SJCRH30 (cell line): ENCODE measurements at places on chromosomes 1 and 21. TPM values are rescaled to one million over a fixed set of nuclear protein-coding genes. Genes with fewer than 3 reads are reported as not detected.

- no peak for DNase-seq
These were observed 596.5 kb downstream of the MATN1 start for GRCh38 chr1:30126848-30127247.

- DNase-seq: no peak
These were observed 8.3 kb upstream of the C8B start for GRCh38 chr1:56973923-56974742.

The ABCA4 gene
- total RNA-seq: 0.08 TPM in 2 replicates

DNA sequence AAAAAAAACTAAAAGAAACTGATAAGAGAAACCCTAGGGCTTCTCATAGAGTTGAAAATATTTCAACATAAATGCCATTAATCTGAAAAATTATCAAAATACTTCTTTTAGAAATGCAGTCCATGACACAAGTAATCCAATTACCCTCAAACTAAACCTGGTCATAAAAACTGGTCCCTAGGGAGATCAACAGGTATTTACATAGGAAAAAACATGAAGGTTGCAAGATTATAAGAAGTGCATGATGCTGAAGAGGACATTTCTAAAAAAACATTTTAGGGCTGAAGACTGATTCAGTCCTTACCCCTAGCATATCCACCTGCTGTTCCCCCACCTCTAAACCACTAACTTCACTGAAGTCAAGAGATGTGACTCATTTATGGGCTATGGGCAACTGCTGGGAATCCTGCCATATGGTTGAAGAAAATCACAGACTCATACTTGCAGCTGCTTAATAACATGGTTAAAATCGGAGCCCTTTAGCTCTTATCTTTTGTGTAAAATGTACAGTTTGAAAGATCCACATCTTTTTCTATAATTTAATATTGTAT, 131.0 kb upstream of the RUNX1 start:
- peak; percentile 82 for DNase-seq

DNA sequence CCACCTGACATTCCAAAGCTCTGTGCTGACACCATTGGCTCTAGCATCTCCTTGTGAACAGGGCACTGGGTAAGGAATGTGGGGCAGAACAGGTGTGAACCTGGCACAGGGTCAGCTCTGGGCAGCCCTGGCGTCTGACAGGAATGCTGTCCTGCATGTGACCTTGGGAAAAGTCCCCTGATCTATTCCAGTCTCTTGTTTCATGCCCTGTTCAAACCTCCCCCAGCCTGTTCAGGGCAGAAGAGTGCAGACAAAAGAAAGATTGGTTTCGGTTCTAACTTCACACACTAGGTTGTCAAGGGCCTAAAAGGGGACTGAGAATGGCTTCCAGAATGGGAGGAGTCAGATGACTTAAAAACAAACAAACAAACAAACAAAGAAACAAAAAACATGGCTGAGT, 27.6 kb upstream of the SDHB start:
- peak; percentile 34 for DNase-seq

- no peak for DNase-seq
These were observed 64.9 kb downstream of the TAS1R2 start for GRCh38 chr1:18794561-18794960.

The MMEL1 gene
- total RNA-seq: not detected in 2 replicates

The DIO1 gene
- total RNA-seq: not detected in 2 replicates

- no peak for DNase-seq
These were observed 390.2 kb upstream of the POU3F1 start for GRCh38 chr1:38436749-38437148.

DNA sequence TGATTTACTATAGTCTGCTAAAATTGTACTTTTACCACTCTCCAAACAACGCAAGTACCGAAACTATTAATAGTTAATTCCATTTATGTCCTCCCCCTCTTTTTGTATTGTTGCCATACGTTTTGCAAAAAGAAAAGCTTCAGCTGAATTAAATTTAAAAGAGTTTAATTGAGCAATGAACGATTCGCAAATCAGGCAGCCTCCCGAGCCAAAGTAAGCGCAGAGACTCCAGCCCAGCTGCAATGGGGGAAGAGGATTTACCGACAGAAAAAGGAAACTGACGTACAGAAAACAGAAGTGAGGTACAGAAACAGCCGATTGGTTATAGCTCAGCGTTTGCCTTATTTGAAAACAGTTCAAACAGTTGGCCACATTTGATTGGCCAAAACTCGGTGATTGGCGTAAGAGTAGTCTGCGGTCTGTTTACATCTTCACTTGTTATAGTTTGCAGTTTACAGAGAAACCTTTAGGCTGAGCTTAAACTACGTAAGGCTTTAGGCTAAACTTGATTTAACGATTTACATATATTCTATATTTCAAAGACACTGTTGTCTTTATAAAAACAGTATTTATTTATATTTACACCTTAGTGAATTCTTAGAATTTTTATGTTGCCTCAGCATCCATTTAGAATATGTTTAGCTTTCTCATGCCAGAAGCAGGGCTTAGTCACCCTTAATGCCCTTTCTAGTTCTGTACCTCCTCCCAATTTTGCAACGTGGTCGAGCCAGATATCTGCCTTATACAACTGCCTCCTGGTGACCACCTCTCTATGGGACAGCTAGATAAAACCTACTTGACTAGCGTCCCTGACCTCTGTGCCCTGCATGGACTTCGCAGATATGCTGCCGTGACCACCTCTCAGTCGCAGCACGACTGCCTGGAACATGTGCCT, 23.8 kb downstream of the CR1 start:
- DNase-seq: no peak

DNA sequence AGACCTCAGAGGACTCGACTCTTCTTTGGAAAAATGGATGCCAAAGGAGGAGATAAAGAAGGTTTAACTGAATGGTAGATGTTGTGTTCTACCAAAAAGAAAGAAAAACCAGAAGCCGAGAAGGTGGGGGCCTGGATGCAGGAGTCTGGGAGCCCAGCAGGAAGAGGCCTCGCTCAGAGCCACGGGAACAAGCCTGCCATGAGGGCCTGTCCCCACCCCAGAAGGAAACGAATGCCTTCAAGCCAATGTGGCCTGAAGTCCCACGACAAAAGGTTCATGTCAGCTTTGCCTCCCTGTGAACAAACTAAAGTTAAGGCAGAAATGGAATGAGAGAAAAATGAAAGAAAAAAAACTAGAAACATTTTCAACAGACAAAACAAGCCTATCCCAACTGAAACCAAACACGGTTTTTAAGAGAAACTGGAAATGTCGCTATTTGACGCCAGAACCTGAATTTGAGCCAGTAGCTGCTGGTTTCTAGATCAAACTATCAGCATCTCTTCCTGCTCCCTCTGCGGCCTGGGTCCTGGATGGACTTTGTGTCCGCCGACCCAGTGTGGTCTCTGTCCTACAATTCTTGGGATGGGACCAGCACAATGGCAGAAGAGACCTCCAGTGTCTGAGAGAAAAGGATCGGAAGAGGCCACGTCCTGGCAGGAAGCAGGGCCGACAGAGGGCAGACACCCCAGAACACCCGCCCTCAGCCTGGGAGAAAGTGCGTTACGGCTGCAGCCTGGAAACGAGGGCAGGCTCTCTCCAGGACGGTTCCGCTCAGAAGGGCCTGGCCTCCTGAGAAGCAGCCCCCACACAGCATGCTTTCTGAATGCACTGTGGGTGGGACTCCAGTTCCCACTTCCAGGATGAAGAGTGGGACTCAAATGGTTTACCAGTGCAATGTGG, 35.2 kb downstream of the SLC45A1 start:
- no peak for DNase-seq

GRCh38 chr21:27423906-27424595, 457.2 kb upstream of the ADAMTS5 start:
- DNase-seq: no peak

GRCh38 chr1:224173523-224173922, 9.5 kb upstream of the DEGS1 start:
- DNase-seq: no peak

The PGLYRP4 gene
- not detected in 2 replicates for total RNA-seq

The G0S2 gene
- 1.3 and 1.8 TPM in 2 replicates for total RNA-seq

DNA sequence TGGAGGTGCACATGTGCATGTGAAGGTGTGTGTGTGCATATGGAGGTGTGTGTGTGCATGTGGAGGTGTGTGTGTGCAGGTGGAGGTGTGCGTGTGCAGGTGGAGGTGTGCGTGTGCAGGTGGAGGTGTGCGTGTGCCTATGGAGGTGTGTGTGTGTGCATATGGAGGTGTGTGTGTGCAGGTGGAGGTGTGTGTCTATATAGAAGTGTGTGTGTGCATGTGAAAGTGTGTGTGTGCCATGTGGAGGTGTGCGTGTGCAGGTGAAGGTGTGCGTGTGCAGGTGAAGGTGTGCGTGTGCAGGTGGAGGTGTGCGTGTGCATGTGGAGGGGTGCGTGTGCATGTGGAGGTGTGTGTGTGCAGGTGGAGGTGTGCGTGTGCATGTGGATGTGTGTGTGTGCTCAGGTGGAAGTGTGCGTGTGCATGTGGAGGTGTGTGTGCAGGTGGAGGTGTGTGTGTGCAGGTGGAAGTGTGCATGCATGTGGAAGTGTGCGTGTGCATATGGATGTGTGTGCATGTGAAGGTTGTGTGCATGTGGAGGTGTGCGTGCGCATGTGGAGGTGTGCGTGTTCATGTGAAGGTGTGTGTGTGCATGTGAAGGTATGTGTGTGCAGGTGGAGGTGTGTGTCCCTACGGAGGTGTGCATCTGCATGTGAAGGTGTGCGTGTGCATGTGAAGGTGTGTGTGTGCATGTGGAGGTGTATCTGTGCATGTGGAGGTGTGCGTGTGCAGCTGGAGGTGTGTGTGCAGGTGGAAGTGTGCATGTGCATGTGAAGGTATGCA, 13.5 kb downstream of the C1orf74 start:
- no peak for DNase-seq

DNA sequence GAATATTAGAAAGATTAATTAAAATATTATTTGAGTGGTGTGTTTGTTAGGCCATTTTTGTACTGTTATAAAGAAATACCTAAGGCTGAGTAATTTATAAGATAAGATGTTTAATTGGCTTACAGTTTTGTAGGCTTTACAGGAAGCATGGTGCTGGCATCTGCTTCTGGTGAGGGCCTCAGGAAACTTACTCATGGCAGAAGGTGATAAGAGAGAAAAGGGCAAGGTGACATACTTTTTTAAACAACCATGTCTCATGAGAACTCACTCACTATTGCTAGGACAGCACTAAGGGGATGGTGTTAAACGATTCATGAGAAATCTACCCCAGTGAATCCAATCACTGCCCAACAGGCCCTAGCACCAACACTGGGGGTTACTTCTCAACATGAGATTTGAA, 56.7 kb upstream of the RGS21 start:
- no peak for DNase-seq

The UBASH3A gene
- total RNA-seq: not detected in 2 replicates

DNA sequence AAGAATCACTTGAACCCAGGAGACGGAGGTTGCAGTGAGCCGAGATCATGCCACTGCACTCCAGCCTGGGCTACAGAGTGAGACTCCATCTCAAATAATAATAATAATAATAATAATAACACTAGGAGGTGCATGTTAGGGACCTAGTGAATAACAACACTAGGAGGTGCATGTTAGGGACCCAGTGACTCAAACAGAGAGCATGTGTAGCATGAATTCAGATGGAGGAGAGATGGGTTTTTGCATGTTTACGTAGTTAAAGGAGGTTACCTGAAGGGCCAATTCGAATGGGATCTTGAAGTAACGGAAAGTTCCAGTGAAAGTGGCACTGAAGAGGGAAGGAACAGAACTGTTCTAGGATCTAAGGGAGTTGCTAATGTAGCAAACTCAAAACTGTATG, 7.1 kb upstream of the KCNK1 start:
- DNase-seq: no peak

GRCh38 chr1:6273380-6273891, 12.5 kb upstream of the GPR153 start:
- DNase-seq: no peak

GRCh38 chr21:44013380-44014088, 1.4 kb downstream of the TRAPPC10 start:
- peak; percentile 41 for DNase-seq

DNA sequence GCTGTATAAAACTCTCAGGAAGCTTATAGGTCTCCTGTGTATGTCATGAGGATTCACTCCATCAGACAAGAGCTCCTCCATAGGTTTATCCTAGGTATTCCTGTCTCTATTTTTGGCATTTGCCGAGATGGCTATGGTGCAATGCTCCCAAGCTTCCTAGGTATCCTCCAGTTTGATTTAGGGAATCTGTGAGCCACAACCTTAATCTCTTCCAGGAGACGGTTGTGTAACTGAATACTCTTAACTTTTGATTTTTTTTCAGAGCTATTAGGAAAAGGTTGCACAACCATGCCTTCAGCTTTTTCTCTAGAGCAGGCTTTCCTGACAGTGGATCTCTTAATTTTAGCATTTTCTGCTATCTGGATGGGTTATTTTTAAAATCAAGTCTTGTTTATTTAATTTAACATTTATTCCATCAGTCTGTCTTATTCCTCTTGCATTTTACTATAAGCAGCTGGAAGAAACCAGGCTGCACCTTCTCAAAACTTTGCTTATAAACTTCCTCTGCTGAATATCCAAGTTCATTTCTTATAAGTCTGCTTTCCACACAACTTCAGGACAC, 69.4 kb upstream of the BACE2 start:
- DNase-seq: no peak

The OR6K3 gene
- not detected in 2 replicates for total RNA-seq

DNA sequence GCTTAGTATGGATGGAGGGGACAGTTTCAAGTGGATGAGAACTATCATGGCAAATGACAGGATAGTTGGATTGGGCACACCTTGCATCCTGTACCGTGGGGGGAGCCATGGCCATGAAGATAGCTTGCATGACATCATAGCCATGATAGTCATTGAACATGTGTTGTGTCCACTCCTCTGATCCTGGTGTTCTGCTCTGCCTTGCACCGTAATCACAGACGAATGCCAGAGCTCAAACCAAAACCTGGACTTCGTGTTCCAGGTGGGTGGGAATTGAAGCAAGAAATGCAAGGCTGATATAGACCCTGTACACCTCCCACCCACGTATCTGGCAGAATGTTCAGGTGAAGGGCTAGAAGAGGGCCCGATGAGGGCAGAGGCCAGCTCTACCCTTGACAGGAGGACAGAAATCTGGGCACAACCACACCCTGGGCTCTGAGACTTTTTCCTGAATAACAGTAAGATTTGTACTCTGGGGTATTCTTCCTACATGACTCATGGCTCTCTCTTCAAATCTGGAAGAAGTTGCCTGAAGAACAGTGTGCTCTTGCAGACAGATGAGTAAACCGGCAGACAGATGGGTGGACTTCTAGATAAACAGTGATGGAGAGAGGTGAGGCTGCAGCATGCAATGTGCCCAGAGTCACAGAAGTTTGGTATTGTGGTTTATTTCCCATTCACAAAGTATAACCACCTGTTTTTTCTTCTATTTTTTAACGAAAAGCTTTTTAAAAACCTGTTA, 45.0 kb downstream of the KCNJ6 start:
- DNase-seq: no peak
